ENCODE measurements at places on chromosomes 6 and 20. TPM values are rescaled to one million over a fixed set of nuclear protein-coding genes. Genes with fewer than 3 reads are reported as not detected.

Gene TPX2
- total RNA-seq = 0.36 TPM

Gene MARCKS
- 67.1 TPM for total RNA-seq

Gene BMP6
- total RNA-seq = 1.5 TPM

Gene PRSS16
- total RNA-seq = not detected

Gene FAM83B
- total RNA-seq = under 0.01 TPM

GRCh38 chr20:61804752-61805295 lies 260.9 kb downstream of the TAF4 start:
- DNase-seq = no peak

- DNase-seq = peak; percentile 71
These were observed 5.6 kb downstream of the SRSF3 start for GRCh38 chr6:36599791-36600209.

DNA sequence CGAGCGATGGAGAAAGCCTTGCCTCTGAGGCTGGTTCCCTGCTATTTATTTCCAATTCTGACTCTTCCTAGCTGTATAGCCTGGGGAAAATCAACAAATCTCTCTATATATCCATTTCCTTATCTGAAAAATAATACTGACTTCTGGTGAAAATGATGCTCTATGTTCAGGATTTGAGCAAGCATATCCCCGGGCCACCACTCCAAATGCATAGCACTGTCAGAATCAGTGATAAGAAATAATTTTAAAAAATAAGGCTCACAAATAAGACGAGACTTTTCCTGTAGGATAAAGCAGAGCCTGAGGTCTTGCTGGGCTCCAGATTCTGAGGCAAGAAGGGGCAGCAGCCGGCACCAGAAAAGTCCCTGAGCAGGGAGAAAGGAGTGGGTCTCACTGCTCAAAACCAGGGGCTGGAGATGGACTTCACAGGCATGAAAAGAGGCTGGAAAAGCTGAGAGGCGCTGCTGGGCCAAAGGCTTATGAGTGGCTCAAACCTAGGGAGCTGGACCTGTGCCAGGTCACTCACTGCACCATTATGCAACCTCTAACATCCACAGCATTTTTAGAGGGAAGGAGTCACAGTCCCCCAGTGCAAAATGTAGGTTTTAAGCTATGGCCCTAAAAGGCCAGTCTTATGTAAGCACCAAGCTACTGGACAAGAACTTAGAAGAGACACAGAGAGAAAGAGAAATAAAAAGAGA lies 48.1 kb upstream of the SLC17A4 start:
- no peak for DNase-seq
